T-cell (primary cell): ENCODE measurements at places on chromosomes 3 and 15. TPM values are rescaled to one million over a fixed set of nuclear protein-coding genes. Genes with fewer than 3 reads are reported as not detected.

Gene GPR156
- 0.09 TPM for total RNA-seq

GRCh38 chr15:35757361-35757760, 211.4 kb upstream of the DPH6 start:
- no peak for DNase-seq

DNA sequence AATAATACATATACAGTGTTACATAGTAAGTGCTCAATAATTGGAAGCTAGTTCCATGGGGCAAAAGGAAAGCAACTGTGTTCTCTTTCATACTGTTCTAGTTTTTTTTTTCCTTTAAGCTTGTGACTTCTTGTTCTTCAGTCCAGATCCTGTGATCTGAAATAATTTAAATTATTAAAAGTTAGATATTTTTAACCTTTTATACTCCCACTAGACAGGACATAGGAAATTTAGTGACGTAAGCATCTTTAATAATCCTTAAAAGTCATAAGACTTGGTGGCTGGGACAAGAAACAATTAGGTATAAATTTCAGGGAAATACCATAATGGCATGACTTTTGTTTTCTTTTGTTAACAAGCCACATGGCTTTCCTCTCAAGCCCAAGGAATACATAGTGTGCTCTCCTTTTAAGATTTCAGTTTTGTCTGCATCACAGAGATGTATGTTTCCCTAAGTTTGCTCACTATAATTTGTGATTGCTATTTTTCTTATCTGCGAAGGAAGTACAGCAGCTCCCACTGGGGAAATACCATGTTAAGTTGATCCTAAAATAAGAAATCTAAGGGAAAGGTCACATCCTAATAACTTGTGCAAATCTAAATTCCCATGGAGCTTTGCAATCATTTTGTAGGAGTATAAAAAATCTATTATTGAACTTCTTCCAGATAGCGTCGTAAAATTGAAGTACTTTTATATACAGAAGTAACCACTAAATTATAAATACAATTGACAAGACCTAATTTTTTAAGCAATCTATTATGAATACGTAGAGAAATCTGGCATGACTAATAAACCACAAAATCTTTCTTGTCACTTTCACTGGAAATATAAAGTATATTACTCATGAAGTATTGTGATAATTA, 30.1 kb downstream of the PPARG start:
- DNase-seq: no peak

GRCh38 chr15:96804754-96805153, 474.3 kb downstream of the NR2F2 start:
- DNase-seq: no peak

Gene P2RY1
- total RNA-seq: not detected

Gene STRA6
- not detected for total RNA-seq

GRCh38 chr3:32399030-32399620, 7.5 kb downstream of the CMTM7 start:
- peak; percentile 39 for DNase-seq
